Activated CD4-positive, alpha-beta T cell treated with anti-CD3 and anti-CD28 coated beads, Interleukin-2, Interleukin-6, amounts not matched to agents 100 ng/mL and 50 ng/mL, durations not matched to agents 16 hours and 8 hours (primary cell): ENCODE measurements at places on chromosomes 6 and 20.

DNA sequence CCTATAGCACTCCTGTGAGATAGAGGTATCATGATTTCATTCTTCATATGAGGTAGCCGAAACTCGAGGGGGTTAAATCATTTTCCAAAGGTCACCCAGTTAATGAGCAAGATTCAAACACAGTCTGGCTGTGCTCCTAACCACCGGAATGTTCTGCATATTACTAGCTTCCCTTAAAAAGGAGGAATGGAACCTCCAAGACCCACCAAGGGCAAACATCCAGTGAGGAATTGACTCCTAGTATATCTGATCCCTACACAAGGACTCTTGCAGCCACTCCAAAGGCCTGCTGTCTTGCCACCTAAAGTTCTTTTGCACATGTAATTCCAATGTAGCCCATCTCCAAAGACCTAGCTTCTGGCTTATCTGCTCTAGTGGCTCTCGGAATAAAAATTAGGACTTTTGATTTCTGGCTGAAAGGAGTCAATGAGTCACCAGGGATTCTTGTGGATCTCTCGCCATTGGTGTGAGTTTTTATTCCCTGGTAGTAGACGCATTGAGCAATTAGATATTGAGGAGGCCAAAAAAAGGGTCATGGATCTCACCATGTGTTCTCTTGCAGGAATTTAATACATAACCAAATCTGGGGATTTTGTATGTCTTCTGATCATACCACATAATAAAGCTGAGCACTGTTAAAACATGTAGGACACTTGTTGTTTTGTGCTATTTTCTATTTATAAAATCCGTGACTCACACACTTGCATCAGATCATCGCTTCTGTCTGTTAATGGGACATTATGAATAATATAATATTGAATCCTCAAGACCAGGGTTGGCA is 9.1 kb downstream of the BCAS1 start:
- no peak for DNase-seq

DNA sequence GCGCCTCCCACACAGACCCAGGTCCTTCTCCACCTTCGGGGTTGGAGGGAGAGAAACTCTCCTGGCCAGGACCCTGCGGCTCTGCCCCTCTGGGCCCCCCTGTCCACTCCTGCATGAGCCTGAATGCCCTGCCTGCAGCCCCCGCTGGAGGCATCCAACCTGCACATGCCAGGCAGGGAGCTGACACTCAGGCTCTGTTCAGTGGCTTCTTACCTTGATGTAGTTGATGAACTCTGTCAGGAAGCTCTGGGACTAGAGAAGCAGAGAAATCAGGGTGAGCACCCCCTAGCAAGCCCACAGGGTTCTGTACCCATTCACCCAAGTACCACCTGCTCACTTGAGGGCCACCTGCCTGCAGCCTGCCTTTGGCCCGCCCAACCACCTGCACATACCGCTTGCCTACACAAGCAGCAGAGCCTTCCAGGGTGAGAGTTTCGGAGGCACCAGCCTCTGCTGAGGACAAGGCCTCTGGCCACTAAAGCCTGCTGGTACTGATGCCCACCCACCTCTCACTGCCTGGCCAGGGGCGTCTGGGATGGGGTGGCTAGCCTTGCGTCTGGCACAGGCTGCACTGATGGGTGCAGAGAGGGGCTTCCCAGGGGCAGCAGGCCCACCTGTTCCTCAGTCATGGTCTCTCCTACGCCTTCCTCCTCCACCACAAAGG is 9.7 kb downstream of the DDRGK1 start:
- DNase-seq = no peak

- DNase-seq = no peak
Observed at GRCh38 chr6:105836379-105836778, 249.8 kb upstream of the PRDM1 start.

DNA sequence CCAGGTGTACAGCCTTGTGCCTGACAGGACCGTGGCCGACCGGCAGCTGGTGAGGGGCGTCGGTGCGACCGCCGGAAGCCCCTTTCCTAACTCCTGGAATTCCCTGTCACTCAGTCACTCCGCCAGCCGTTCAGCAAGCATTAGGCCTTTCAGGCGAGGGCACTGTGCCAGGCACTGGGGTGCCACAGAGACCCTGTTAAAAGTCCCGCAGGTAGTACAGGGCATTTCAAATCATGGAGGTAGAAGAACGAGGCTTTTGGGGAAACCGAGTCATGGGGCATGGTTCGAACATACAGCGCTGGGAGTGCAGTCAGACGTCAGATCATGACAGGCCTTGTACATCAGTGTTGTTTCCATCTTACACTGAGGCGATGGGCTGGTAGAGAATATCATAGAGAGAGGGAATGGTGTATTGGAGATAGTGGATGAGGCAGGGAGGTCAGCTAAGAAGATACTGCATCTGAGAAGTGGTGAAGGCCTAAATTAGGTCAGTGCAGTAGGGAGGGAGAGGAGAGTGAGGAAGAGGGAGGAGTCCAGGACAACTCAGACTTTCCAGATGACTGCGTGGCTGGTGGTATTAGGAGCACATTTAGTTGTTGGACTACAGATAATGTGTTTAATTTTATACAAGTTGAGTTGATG is 892 bp upstream of the DXO start:
- DNase-seq = peak; percentile 35

DNA sequence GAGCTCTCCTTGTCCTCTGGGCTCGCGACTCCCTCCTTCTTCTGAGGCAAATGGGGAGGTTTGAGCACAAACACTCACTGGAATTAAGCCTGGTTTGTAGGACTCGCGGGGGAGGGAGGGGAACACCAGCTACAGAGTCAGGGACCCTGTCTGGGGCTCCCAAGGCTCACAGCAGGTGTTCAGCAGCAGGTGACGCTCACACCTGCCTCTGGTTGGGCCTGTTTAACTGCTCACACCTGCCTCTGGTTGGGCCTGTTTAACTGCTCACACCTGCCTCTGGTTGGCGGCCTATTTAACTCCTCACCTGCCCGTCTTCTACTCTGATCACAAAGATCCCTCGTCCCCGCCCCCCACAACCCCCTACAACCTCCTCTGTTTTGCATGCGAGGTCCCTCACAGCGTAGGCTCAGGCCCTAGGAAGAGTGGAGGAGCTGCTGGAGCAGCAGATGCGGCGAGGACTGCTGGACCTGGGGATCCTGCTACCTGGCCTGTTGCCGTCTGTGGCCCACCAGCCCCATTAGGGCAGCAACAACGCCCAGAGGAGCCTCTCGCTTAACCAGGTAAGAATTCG is 181.9 kb downstream of the ERMARD start:
- no peak for DNase-seq

GRCh38 chr6:41846666-41847237 is 48.4 kb downstream of the USP49 start:
- peak; percentile 73 for DNase-seq

DNA sequence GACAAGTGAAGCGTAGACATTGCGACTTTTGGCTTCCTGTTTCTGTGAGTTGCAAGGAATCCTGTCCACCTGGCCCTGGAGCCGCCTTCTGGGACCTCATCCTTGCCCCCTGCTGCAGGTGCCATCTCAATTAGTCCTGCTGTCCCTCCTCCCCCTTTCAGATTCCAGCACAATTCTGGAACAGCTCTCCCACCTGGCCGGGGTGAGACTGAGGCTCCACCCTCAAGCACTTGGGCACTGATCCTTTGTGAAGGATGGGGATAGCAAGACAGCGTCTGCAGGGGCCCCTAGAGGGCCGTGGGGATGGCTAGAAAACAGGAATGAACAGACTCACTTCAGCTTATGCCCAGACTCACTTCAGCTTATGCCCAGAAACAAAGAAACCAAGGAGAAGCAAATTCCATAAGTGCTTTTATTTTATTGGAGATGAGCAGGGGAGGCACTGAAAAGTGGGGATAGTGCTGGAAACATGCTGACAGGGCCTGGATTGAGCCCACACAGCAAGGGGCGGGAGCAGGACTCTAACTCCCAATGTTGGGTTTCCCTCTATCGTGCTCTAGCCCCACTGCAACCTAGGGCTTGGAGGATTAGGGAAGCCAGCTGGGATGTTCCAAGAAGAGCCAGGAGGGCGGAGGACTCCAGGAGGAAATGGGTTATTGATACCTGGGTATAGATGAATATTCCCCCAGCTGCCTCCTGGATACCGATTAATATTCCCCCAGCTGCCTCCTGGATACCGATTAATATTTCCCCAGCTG is 1.4 kb downstream of the C6orf15 start:
- no peak for DNase-seq

DNA sequence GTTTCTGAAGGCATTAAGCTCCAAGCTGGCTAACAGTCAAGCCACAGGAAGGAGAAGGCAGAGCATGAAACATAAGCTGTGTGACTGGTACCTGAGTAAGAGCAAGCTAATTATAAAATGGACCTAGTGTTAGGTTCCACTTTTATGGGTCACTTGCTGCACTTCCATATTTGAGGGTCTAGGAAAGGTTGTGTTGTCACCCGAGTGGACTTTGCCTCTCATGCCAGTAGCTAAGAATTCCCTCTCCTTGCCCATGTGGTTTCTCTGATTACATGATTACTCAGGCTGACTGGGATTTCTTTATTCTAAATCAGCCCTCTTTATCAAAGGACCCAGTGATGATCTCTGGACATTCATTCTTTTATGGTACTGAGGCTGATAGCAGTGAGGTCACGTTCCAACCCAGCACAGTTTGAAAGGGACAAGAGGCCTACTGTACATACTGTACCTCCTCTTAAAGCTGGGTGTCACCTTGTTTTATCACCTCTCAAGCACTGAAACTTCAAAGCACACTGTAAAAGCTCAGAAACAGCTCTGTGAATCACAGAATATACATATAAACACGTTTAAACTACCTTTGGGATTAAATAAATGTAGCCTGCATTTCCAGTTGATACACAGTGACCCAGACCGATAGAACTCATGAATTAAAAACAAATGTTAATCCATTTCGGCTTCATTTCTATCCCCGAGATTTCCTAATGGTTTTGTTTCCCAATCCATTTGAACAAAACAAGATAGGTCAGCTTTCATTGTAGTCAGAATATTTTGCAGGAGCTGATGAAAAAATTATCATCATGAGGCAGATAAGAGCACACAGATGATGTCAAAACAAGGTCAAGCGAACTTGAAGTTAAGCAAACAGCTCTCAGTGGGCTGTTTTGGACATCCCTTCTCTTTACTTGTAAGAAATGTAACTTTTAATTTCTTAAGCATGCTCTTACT is 96.5 kb downstream of the ALDH8A1 start:
- DNase-seq = no peak

GRCh38 chr20:3889489-3890397 is 556 bp downstream of the PANK2 start:
- peak; percentile 63 for DNase-seq

DNA sequence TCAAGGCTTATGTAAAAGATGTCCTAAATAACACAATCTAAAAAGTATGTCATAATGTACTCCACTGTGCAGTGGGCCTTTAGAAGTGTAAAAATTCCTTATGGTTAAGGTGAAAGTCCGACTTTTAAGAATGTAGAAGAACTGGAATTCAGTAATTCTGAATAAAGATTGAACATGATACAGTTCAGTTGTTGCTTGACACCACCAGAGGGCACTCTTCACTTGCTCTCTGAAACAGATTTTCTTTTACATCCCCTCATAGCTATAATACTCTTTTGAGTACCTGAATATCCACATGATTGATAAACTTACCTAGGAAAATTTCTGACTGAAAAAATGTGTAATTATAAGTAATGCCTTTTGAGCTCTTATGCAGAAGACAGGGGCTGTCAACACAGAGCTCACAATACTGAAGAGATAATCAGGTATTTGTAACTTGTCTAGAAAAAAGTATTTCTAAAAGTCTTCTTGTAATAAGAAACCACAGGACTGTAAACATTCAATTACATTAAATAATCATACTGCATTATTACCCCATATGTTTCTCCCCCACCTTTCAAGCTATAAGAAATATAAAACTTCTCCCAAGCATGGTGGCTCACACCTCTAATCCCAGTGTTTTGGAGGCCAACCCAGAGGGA is 92.1 kb downstream of the POPDC3 start:
- peak; percentile 58 for DNase-seq

DNA sequence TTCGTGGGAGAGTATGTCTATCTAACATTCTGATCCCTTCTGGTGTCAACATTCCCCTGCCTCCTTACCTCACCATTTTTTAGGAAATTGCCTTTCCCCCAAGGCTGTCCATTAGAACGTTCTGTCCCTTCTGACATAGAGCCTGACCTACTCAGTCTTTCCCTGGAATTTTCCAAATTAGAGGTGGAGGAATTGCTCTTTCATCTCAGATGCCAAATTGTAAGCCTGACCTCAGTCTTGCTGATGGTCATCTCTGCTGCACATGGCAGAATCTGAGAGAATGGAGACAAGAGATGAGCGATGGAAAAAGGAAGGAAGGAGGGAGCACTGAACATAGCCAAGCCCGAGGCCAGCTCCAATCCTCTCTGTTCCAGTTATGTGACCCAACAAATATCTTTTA is 5.4 kb upstream of the GCM1 start:
- DNase-seq = no peak

GRCh38 chr6:37029249-37029971 is 24.0 kb downstream of the FGD2 start:
- DNase-seq = peak; percentile 78
